Brain (organoid and tissue), 16 donors: ENCODE measurements at places on chromosomes 3 and 15.

- DNase-seq = no peak
Measured at GRCh38 chr3:129442947-129443346, 2.9 kb downstream of the IFT122 start.

- no peak for DNase-seq
Measured at GRCh38 chr3:171389491-171389890, 70.7 kb downstream of the TNIK start.

- no peak for DNase-seq
Measured at GRCh38 chr3:69659180-69659910, 79.9 kb upstream of the MITF start.

DNA sequence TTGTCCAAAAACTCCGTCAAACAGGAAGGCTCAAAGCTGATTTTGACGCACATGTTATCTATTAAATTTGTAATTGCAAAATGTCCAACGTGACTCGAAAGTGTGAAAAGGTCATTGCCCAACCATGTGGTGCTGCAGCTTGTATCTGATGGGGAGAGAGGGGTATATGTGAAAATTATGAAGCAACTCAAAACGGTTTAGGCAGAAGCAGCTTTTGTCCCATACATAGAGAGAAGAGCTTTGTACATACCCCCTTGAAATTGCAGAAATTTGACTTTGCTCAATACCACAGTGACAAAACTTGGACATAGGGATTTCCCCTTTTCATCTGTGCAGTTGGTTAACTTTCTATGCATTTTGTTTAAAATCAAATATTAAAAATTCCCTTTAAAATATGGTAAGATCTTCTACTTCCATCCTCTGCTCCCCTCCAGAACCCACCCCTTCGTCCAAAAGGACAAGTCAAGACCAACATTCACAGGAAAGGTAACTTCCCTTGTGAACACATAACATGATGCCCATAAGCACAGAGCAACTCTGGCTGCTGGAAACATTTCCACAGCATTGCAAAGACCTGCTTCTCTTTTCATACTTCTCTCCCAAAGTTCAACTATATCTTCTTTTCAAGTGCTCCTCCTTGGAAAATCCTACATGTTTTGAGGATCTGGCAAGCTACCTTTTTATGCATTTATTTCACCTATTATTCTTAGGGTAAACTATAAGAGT, 253.7 kb upstream of the THBS1 start:
- DNase-seq = peak; percentile 55

GRCh38 chr3:72957297-72957696, 39.3 kb upstream of the PPP4R2 start:
- DNase-seq = peak; percentile 89

- peak; percentile 13 for DNase-seq
Measured at GRCh38 chr15:100308213-100308600, 33.6 kb downstream of the ADAMTS17 start.

DNA sequence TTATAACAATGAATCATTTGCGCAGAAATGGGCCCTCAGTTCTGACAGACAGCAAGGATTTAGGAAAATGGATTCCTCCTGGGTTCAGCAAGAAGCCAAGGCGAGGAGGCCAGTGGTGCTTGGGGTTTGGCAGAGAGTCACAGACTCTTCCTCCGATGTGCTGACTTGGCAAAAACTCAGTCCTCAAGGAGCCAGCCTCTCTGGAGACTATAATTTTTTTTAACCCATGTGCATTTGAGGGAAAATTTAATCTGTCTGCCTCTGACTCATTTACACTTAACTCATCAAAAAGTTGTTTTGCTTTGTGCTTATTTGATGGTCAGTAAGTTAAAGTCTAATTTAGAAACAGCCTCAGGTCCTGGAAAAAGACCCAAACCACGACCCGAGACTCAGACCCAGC, 34.2 kb upstream of the SLC24A5 start:
- DNase-seq = peak; percentile 42

DNA sequence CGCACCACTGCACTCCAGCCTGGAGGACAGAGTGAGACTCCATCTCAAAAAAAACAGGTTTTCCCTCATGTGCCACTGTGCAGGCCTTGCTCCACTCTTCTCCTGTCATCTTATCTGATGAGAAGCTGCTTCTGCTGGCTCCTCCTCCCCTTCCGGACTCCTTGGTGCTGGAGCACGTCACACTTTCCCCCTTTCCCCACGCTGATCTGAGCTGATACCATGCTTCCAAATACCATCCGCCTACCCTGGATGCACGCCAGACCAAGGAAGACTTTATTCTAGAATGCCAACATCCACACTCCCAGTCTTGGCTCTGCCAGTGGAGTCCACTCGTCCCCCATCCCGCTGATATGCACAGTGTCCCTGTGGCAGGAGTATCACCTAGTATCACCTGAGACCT, 31.3 kb downstream of the HOMER2 start:
- DNase-seq = no peak

GRCh38 chr3:114855839-114856238, 291.2 kb downstream of the ZBTB20 start:
- DNase-seq = no peak

- no peak for DNase-seq
Measured at GRCh38 chr3:57030721-57031120, 29.7 kb upstream of the SPATA12 start.

GRCh38 chr3:161551697-161552096, 55.1 kb downstream of the OTOL1 start:
- DNase-seq = no peak

GRCh38 chr3:36911990-36912804, 32.7 kb downstream of the TRANK1 start:
- no peak for DNase-seq

DNA sequence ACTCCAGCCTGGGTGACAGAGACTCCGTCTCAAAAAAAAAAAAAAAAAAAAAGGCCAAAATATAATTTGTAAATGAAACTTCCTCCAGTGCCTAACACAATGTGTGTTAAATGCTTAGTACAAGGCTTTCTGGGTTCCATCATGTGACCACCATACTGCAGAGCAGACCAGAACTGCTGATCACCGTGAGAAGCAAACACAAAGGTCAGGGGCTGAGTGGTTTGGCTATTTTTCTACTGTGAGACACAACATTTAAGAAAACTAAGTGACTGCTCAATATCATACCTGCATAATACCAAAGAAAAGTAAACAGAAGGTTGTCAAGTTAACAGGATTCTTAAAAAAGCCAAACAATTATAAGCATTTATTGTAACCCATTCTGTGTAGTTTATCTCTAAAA, 13.2 kb downstream of the ABCC5 start:
- DNase-seq = no peak

DNA sequence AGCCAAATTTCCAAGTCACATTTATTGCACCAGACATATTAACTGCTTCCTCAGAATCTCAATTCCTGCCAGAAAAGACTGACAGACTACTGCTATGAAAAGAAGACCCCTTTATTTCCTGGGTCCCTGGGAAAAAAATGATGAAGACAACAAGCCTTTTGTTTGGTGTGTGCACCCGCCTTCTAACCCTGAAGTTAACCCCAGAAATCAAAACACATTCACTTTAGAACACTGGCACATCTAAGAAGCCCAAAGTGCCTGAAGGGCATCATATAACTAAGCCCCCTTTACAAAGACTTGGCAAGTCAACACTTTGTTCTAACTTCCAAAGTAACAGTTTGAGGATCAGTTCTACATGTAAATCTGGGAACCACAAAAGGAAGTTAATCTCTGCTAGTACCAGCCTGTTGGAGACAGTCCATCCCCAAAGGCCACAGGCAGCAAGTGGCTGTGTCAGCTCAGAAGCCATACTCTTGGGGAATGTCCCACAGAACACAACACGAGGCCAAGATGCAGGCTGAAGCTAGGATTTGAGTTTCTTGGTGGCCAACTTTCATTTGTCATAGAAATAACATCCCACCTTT, 16.3 kb upstream of the ATP1B3 start:
- no peak for DNase-seq

DNA sequence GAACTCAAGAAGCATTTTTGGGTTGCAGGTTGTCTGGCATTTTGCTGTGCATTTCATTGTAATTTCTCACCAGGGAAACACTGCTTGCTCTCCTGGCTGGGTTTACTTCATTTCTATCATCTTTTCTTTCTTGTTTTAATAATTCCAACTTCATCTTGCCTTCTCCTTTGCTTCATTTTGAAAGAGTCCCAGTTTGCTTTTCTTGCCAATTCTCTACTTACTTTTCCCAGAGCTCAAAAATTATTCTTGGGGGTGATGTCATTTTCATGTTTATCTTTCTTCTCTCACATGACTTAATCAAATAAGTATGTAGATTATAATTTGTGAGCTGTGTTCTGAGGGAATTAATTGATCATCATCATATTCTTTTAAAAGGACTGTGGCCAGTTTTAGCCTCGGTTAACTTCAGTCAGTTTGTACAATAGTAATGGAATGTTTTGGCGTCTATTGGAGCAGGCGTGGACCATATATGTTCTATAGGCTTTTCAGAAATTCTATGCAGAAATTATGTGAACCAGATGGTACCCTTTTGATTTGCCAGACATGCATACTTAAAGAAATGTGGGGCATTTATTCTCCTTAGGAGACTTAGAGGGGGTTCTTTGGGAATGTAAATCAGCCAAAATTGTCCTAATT, 30.1 kb downstream of the SH3GL3 start:
- DNase-seq = no peak

GRCh38 chr15:100667405-100668347, 65.3 kb downstream of the ASB7 start:
- peak; percentile 32 for DNase-seq

DNA sequence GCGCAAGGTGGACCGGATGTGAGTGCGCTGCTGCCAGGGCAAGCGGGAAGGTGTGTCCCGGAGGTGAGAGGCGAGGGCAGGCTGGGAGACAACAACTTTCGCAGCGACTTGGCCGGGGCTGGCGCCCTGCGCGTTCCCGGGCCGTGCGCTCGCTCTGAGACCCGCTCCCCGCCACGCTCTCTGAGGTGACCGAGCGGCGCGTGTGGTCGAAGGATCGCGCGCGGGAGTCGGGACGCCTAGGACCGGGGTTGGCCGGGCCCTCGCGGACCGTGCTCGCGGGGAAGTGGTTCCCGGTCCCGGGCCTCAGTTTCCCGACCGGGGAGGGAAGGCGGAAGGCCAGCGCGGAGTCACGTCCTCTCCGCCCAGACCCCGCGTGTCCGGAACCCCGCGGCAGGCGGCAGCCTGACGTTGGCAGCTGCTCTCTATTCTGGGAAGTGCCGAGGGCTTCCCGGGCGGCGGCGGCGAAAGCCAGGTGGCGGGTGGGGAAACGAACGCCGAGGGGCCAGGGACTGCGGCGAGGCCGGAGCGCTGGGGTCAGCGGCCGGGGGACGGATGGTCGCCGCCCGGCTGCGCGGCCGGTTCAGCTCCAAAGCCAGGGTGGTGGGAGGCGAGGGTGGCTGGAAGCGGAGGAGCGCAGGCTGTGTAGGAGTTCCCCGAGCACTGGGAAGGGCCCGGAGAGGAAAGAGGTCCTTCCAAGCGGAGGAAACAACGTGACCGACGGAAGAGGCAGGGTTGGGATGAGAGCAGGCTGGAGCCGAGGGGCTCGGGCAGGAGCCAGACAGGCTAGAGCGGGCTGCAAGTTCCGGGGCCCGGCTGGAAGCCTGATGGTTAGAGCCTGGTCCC, 1.0 kb upstream of the IGF2BP2 start:
- peak; percentile 31 for DNase-seq

DNA sequence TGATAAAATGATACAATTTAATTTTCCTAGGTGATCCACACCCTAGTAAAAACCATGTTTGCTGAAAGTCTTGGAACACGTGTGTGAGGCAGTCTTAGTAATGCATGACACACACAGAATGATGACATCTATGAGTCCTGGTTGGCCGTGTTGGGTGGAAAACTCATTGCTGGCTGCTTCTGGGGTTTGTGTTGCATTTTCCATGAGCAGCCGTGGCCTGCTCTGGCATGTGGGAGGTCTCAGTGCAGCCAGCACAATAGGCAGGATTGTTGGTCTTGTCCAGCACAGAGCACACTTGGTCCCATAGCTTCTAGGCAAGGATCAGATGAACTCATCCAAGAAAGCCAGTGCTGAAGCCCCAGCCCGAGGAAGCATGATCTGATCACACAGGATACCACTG, 172.8 kb upstream of the UBE3A start:
- DNase-seq = no peak

DNA sequence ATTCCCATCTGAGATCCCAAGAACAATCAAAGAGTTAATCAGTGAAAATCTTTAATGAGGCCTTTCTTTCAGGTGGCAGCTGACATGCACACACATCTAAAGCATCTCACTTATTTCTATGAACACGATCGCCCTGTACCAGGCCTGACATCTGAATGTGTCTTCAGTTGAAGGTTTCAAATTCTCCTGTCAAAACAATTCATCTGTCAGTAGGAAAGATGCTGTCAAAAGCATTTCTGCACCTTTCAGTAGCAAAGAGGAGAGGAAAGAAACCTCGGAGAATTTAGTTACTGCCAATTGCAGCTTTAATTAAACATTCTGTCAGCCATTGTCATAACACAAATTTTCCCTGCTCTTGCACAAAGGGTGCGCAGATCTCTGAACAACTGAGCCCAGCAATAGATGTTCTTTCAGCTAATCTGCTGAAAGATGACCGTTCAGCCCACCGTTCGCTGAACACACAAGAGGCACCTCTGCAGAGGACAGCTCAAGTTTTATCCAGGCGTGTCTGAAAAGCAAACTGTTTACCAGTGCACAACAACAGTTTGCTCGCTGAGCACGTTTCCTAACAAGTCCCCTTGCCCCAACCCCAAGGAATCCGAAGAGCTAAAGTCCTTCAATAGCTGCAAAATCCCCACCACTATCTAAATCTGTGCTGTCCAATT, 34.1 kb downstream of the LRIG1 start:
- DNase-seq = peak; percentile 50

GRCh38 chr15:34853001-34853758, 57.8 kb upstream of the ACTC1 start:
- DNase-seq = peak; percentile 25

DNA sequence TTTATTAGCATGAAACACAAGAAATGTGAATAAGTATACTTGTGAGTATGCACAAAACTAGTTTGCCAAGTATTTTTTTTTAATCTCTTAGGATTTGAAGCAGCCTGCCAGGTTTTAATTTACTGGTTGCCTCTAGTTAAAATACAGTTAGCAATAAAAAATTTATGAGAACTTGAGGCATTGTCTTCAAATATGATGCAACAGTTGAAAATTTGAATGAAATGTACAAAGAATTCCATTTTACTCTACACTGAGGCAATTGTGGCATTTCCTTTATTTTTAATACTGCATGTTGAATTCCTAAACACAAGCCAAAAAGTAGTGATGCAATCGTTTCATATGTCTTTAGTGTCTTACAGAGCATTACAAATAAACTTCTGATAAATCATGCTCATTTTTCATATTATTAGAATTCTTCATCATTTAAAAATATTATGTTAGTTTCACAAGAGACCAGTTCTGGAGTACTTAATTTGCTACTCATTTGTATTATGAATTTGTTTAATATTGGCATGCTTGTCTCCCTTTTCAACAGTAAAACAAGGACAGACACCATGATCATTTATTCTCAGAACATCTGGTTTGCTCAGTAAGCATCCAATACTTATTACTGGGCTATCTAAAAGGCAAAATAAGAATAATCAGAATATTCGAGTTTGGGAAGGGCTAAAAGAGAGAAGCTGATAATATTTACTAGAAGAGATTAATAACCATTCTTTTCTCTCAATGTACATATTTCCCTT, 124.8 kb upstream of the PTX3 start:
- DNase-seq = peak; percentile 35

- DNase-seq = no peak
Measured at GRCh38 chr3:126714921-126715320, 10.9 kb downstream of the CHCHD6 start.

GRCh38 chr3:186365202-186365974, 3.4 kb upstream of the DGKG start:
- DNase-seq = peak; percentile 16
